ENCODE measurements at places on chromosomes 5 and 9. TPM values are rescaled to one million over a fixed set of nuclear protein-coding genes. Genes with fewer than 3 reads are reported as not detected.

OR13C8 gene
- not detected for total RNA-seq

TMC1 gene
- total RNA-seq, result not detected

RPS14 gene
- 8,241 TPM for total RNA-seq

NIM1K gene
- 0.27 TPM for total RNA-seq

RFX3 gene
- total RNA-seq, result 31.5 TPM

DNLZ gene
- 18.3 TPM for total RNA-seq

TMEM161B gene
- 7.5 TPM for total RNA-seq

GRM6 gene
- not detected for total RNA-seq

FBXL7 gene
- total RNA-seq, result under 0.01 TPM

EIF4E1B gene
- not detected for total RNA-seq

NUTM2G gene
- total RNA-seq, result not detected

SHISAL2B gene
- not detected for total RNA-seq

LRRC19 gene
- not detected for total RNA-seq

DDX4 gene
- total RNA-seq, result not detected

TICAM2 gene
- total RNA-seq, result under 0.01 TPM

RETREG1 gene
- total RNA-seq, result 6.2 TPM

HTR1A gene
- not detected for total RNA-seq

C9 gene
- total RNA-seq, result not detected

LCN9 gene
- total RNA-seq, result not detected

MYMK gene
- total RNA-seq, result not detected

ANKRD18B gene
- under 0.01 TPM for total RNA-seq

KIF24 gene
- total RNA-seq, result 2.2 TPM

SNAPC4 gene
- total RNA-seq, result 8.1 TPM

CD180 gene
- total RNA-seq, result 0.54 TPM

VCP gene
- 417 TPM for total RNA-seq

PDE6A gene
- total RNA-seq, result under 0.01 TPM

GADD45G gene
- total RNA-seq, result 7.3 TPM

TNFSF8 gene
- 6.7 TPM for total RNA-seq

PCDHB3 gene
- under 0.01 TPM for total RNA-seq

PCDHA2 gene
- total RNA-seq, result under 0.01 TPM

GMCL2 gene
- not detected for total RNA-seq

ANXA2R gene
- total RNA-seq, result 9.4 TPM

PRR16 gene
- total RNA-seq, result 0.81 TPM

ALDH1A1 gene
- 85.9 TPM for total RNA-seq

GPRIN1 gene
- total RNA-seq, result under 0.01 TPM

FNIP1 gene
- total RNA-seq, result 45.8 TPM

ANKRD31 gene
- under 0.01 TPM for total RNA-seq

NCS1 gene
- 0.27 TPM for total RNA-seq

FBXW11 gene
- 41.7 TPM for total RNA-seq

PLCXD3 gene
- not detected for total RNA-seq

TMEM174 gene
- total RNA-seq, result not detected

MCCC2 gene
- total RNA-seq, result 20.2 TPM

Measured in hematopoietic multipotent progenitor cell (in vitro differentiated cells).